SK-N-DZ (cell line): ENCODE measurements at places on chromosomes 11 and 22.
A peak's percentile ranks its signal among the peaks of the same experiment; 100 is the strongest.

GRCh38 chr11:2974272-2974671 is 17.9 kb downstream of the NAP1L4 start:
- no peak for DNase-seq

DNA sequence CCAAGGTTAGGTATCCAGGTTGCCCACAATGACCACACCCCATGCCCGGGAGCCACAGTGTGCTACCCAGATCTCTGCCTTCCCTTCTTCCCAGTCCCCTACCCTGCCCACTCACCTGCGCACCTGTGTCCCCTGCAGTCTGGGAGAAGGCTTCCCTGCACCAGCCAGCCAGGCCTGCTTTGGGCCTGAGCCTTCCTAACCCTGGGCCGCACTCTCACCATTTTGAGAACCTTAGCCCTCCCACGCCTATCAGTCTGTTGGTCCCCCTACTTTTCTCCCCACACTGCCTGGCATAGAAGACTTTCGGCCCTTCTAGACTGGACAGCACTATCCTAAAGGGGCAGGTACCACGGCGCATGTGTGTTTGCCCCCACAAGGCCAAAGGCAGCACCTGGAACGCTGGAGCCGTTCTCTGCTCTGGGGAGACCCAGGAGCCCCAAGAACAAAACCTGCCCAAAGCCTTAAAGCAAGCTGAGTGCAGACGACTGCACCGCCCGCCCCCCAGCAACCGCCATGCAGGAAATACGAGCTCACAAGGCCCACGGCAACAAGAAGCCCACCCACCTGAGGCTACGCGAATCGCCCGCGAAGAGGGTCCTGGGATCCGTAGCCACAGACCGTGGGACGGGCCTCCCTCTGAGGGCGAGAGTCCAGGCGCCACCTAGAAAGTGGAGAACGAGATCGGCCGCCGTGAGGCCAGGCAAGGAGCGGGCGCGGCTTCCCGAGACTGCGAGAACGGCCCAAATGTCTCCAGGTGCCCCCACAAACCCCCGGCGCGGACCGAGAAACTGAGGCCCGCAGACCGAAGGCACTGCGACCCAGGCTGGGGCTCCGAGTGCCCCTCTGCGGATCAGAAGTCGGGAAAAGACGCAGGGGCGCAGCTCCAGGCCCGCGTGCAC is 546 bp downstream of the GNB1L start:
- DNase-seq = no peak

DNA sequence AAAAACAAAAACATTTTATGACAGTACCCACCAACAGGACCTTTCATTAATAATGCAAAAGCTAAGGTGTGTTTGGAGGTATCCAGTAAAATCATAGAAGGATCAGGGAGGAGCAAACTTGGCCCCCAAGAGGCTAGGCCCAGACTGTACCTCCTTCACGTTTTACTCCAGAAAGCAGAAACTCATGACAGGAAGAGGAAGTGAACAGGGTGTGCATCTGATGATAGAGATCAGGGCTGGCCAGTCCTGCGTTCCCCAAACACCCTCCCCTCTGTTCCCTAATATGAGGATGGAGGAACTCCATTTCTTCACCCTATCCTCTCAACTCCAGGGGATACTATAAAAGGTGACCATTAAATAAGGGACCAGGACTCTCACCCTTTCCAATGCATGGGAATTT is 10.2 kb upstream of the MS4A12 start:
- no peak for DNase-seq

DNA sequence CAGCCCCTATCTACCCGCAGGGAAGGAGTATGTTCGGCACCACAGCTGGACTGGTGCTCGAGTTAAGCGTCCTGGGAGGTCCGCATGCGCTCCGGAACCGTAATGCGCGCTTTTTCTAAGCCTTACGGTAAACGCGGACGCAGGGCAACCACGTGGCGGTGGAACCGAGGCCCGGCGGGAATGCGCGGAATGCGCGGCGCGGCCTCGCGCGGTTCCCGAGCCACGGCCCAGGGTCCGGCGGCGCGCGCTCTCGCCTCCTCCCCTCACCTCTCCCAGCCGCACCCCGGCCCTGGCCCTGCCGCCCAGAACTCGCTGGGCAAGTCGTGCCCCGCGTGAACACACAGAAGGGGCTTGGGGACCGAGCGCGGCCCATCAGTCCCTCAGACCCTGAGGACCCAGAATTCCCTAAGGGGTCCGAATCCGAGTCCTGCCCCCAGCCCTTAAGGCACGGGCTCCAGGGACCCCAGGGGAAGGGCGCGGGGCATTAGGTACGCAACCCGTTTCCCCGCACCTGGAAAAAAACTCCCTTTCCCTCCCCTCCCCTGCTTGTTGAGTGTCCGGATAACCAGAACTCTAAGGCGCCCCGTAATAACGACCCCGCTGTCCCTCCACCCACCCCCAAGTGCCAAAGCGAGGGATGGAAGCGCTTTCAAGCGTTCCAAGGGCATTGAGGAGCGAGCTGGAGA is 4.3 kb upstream of the CCND1 start:
- DNase-seq = peak; percentile 87

- no peak for DNase-seq
Measured at GRCh38 chr11:116262370-116262769, 510.4 kb downstream of the BUD13 start.

- peak; percentile 68 for DNase-seq
Measured at GRCh38 chr11:12963792-12964536, 45.2 kb upstream of the RASSF10 start.

GRCh38 chr11:9814108-9814507 is 150.2 kb downstream of the SWAP70 start:
- no peak for DNase-seq

DNA sequence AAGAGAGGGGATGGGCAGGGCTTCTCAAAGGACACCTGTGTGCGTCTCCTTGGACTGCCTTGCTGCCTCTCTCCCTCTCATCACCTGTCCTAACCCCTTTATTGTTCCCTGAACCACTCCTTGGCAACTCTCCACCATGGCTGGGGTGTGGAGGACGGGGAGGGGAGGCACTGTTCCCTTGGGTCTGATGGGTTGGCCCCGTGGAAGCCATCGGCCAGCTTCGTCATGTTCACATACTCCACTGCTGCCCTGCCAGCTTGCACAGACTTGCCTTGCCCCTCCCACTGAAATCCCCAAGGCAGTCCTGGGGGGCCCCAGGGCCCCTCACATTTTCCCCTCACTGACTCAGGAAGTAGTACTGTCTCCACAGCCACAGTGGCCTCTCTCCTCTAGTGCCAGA is 36.1 kb upstream of the LRRC32 start:
- DNase-seq = no peak

GRCh38 chr11:107706531-107706930 is 5.3 kb downstream of the SLN start:
- no peak for DNase-seq

- no peak for DNase-seq
Measured at GRCh38 chr11:33867996-33868646, 23.8 kb downstream of the LMO2 start.

DNA sequence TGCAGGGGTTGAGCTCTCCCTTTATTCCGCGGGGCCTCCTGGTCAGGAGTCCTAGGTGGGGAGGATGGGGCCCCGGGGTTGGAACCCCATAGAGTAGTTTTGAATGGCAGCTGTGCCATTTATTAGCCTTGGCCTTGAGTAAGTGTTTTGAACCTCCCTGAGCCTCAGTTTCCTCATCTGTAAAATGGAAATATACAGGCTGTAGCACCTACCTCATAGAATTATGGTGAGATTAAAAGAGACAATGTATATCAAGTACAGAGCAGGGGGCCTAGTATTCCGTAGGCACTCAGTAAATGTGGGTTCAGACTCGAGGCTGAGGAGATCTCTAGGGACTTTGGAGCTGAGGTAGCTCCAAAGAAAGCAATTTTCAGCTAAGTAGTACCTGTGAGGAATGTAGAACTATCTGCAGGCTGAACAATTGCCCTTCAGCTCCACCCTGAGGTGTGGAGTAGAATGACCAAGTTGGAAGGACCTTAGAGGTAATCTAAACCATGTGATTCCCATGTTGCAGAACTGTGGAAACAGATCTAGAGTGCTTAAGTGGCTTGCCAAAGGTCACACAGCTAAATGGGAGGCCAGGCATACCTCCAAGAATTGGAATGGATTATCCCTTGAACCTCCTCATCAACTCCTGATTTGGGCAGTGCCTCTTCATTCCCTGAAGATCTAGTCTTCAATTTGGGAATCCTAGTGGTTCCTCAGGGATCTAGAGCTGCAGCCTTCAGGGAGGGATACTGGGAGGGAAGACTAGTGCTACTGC is 682 bp downstream of the PGAP2 start:
- DNase-seq = peak; percentile 67

DNA sequence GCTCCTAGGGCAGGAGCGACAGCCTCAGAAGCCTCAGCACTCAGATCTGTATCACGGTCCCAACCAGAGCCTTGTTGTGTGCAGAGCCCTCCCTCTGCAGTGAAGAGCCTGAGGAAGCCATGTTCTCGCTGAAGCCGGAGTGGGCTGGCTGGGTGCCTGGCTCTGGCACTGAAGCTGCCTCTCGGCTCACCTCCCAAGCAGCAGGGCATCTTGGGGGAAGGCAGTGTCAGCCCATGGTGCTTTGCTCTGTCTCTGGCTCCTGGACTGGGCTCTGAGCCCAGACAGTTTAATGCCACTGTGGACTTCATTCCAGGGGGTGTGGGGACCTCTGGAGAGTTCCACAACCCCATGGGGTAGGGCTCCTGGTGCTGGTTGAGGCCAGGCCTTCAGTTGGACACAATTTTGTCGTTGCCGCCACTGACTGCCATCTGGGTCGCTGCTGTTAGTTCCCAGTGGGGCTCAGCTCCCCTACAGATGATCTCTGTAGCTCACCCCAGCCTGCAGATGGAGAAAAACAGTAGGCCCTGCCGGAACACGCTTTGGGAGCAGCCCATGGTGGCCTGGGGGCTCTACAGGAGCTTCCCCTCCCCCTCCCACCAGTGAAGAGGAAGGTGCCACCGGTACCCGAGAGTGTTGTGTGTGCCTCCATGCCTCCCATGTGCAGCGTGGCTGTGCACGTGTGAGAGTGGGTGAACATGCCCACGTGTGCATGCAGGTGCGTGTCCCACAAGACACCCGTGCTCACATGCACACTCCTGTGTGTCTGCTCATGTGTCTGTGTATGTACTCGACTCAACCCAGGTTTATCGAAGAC is 86.5 kb upstream of the B3GAT1 start:
- no peak for DNase-seq

- DNase-seq = peak; percentile 76
Measured at GRCh38 chr11:112784323-112785073, 176.7 kb upstream of the NCAM1 start.

DNA sequence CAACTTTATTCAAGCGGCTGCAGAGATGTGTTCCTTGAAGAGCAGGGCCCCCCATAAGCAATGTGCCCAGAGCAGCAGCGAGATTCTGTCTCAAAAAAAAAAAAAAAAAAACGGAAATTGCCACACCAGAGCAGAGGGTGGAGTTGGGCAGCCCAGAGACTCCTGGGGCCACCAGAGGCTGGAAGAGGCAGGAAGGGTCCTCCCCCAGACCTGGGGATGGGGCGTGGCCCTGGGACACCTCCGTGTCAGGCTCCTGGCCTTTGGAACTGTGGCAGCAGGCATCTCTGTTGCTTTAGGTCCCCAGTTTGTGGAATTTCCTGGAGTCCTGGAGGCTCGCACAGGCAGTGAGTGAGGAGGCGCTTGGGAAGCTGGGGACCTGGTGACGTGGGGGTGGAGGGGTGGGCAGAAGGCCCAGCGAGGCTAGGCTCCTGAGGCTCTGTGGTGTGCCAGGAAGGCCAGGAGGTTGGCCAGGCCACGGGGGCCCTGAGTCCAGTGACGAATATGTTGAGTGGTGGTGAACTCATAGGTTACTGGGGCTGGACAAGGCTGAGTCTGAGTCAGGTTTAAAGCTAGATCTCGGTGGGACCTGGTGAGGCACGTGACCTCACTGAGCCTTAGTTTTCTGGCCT is 735.6 kb downstream of the BRD1 start:
- DNase-seq = no peak

GRCh38 chr11:44226490-44226889 is 83.4 kb downstream of the ALX4 start:
- DNase-seq = no peak

DNA sequence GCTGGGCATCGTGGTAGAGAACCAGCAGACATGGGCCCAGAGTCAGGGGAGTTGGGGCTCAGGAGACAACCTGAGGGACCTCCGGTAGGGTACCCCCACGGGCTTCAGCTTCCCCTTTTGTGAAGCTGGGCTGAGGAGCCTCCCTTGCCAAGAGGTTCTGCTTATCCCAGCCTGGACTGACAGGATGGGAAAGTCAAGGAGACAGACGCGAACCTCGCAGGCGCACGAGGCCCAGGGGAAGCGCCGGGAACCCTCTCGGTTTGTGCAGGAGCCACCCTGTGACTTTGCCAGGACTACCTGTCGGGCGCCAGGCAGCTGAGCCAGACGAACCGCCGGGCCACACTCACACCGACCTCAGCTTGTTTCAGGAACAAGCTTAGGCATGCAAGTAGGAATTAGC is 566.1 kb downstream of the BRD1 start:
- no peak for DNase-seq

GRCh38 chr11:72216638-72217037 is at the start of gene FOLR2:
Gene FOLR2 (plus strand): TSS chr11:72216794. CDS start chr11:72218585, 1,791 bp downstream.
- no peak for DNase-seq

- DNase-seq = no peak
Measured at GRCh38 chr11:15195454-15196200, 80.9 kb downstream of the INSC start.

- DNase-seq = no peak
Measured at GRCh38 chr11:30631148-30631547, 45.0 kb upstream of the MPPED2 start.

GRCh38 chr11:83827520-83827919 is 541.4 kb upstream of the CCDC90B start:
- no peak for DNase-seq

GRCh38 chr11:123251657-123252344 is 56.8 kb upstream of the CLMP start:
- DNase-seq = no peak

DNA sequence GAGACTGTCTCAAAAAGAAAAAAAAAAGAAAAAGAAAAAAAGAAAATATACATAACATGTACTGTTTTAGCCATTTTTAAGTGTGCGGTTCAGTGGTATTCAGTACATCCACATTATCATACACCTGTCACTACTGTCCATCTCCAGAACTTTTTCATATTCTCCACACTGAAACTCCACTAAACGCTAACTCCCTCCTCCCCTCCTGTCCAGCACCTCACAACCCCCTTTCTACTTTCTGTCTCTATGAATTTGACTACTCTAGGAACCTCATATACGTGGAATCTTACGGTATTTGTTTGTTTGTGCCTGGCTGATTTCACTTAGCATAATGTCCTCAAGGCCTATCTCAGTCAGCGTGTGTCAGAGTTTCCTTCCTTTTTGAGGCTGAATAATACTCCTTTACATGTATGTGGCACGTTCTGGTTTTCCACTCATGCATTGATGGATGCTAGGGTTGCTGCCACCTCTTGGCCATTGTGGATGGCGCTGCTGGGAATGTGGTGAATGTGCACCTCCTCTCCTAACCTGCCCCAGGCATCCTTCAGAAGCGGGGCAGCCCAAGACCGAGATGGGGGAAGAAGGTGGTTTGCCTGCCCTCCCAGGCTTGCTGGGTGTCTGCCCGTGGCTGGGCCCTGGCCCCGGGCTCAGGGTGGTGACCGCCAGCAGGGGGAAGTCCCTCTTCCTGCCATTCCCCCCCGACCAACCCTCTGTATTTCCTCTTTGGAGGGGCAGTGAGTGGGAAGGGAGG is 60.5 kb downstream of the BCR start:
- DNase-seq = no peak

GRCh38 chr11:2797121-2797711 is 88.4 kb downstream of the CDKN1C start:
- DNase-seq = no peak
